ENCODE measurements at places on chromosomes 12 and 14.

DNA sequence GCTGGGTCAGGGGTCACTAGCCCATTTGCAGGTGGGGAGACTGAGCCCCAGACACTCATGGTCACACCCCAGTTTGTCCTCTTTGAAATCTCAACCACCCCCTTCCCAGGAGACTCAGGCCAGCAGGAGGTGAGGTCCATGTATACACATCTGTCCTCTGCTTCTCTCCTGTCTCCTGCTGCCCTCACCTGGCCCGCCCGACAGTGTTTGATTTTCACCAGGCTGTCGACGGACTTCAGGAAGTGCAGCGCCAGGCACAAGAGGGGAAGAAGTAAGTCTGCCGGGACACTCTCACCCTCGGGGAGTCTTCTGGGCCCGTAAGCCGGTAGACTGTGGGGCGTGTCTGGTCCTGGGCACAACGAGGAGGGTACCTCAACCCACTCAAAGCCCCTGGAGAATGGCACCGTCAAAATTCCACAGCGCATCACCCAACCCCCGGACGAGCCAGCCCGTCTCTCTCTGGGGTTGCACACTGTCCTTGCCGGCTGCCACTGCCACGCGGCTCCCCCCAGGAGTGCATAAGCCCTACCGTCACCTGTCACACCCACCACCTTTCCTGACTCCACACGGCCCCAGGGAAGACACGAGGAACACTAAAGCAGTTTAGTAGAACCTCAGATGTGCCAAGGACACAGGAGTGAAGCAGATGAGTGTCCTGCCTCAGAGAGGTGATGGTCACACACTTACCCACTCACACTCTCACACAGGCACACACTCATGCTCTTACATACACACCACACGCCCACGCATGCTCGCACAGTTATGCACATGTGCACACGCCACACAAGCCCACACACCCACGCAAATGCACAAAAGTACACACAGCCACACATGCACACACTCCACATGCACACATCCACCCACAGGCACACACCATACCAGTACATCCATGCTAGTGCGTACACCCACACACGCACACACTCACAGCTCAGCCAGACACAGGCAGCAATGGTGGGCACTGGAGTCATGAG lies 13.1 kb upstream of the SIVA1 start:
- DNase-seq: no peak

DNA sequence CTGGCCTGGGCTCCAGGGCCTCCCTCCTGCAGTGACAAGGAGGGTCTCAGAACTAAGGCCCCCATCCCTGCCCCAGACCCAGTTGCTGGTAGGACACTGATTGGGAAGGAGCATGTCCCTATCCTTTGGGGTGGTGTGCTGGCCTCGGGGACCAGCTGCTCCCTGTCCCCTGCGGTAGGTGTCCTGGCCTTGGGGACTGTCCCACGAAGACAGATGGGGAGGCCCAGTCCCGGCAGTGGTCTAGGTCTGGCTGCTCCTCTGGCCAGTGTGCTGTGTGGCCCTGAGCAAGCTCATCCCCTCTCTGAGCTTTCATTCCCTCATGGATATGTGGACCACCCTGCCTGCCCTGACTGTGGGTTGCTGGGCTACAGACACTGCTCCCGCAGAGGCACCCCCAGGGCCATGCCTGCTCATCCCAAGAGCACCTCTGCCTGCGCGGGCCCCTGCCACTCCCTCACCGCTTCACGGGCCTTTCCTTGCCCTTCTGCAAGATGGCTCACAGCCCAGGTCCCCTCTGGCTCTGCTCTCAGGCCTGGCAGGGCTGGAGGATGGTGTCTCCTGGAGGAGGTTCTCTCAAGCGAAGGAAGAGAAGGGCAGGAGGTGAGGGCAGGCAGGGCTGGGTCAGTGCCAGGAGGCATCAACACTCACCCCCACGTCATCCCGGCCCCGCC lies 12.5 kb downstream of the AHNAK2 start:
- no peak for DNase-seq

DNA sequence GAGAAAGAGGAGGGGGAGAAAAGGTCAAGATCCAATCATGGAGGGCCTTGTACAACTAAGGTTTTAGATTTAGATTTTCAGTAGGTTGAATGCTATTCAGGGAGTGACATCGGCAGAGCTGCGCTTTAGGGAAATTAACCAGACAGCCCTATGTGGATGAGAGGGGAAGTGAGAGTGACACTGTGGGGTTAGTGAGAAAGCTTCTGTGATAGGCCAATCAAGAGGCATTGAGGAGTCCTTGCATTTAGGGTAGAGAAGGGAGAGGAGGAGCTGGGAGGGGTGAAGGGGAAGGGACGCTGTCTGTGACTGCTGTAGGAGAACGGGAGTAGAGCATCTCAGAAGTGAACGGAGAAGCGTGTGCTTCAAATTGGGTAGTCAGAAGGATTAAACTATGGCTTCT lies 3.4 kb downstream of the HSD17B6 start:
- no peak for DNase-seq

GRCh38 chr14:61280526-61281185 lies 482 bp downstream of the TMEM30B start:
- DNase-seq: peak; percentile 64

DNA sequence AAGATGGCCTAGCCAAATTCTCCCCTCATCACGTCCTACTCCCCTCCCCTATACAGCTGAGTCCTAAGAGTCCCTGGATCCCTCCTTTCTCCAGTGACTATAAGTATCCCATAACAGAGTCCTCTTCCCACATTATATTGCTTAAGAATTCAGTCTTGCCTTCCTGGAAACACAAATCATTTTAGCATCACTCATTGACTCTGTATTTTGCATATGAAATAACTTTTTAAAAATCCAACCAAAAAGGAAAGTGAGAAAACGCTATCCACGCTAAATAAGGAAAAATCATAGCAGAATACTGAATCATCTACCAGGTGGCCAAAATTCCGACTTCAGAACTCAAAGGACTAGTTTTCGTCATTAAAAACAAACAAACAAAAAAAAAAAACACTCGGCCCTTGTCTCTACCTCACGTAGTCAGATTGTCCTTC lies 130.2 kb downstream of the GCH1 start:
- no peak for DNase-seq

DNA sequence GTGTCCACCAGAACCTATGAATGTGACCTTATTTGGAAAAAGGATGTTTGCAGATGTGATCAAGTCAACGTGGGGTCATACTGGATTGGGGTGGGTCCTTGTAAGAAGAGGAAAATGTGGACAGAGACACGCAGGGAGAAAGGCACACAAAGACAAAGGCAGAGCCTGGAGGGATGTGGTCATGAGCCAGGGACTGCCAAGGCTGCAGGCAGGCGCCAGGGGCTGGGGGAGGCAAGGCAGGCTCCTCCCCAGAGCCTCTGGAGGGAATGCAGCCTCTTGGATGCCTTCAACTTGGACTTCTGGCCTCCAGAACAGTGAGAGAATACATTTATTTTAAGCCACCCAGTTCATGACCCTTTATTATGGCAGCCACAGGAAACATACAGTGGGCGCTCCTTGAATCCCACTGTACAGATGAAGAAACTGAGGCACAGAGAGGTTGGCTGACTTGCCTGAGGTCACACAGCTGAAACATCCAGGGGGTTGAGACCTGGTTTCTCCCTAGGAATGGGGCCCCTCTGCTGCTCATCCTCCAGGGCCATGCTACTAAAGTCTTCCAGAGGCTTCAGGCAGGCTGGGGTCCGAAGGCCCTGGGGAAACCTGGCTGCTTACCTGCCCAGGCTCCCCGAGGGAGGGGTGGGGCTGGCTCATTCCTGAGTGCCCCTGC lies 99.7 kb downstream of the RFLNA start:
- DNase-seq: no peak

GRCh38 chr14:61128382-61129167 lies 147.5 kb downstream of the SLC38A6 start:
- DNase-seq: no peak

- DNase-seq: no peak
These were observed 90.2 kb downstream of the FUT8 start for GRCh38 chr14:65502676-65503124.

DNA sequence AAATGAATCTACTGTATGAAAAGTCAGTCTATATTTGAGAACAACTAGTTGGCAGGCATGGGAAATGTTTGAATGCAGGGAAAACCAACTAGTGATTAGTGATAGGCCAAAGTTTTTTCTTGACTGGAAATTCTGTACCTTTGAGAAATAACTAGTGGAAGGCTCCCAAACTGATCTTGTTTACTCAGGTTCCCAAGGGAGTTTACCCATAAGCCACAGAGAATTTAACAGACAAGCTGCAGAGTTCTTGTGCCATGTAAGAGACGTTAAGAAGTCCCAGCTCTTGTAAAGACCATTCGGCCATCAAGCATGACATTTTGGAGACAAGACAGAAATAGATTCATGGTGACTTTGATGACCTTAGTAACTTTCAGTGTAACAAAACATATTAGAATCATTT lies 1882.8 kb upstream of the SEL1L start:
- no peak for DNase-seq

GRCh38 chr14:54209511-54210250 lies 187.1 kb upstream of the CDKN3 start:
- DNase-seq: no peak

GRCh38 chr12:44976246-44976645 lies 74.7 kb downstream of the DBX2 start:
- no peak for DNase-seq

- DNase-seq: no peak
These were observed 385.0 kb downstream of the BCL11B start for GRCh38 chr14:98886982-98887381.

DNA sequence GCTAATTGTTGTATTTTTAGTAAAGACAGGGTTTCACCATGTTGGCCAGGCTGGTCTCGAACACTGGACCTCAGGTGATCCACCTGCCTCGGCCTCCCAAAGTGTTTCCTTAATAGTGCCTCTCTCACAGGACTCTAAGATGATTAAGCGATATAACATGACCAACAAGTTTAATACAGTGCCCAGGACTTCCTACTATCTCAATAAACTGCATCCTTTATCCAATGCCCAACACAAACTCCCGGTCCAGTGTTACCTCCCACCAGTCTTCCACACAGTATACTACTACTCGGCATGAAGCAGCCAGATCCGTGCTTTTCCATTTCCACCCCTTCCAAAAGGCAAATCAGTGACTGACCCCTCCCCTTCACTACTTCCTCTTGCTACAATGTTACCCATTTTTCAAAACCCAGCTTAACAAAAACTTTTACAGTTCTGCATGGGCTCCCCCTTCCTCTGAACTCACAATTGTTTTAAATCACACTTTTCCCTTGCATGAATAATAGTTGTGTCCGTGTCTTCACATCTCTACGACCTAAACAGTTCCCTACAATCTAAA lies 900 bp downstream of the NOP2 start:
- no peak for DNase-seq

- DNase-seq: no peak
These were observed 12.1 kb downstream of the CCDC63 start for GRCh38 chr12:110858848-110859247.

DNA sequence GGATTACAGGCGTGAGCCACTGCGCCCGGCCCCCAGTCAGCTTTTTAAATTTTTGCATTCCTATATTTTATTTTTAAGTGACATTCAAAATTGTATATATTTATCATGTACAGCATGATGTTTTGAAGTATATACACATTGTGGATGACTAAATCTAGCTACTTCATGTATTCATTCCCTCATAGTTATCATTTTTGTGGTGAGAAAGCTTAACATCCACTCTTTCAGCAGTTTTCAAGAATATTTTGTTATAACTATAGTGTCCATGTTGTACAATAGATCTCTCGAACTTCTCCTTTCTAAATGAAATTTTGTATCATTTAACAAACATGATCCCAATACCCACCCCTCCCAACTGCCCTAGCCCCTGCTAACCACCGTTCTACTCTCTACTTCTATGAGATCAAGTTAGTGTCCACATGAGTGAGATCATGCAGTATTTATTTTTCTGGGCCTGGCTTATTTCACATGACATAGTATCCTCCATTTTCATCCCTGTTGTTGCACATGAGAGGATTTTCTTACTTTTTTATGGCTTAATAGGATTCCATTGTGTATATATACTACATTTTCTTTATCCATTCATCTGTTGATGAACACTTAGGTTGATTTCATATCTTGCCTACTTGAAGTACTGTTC lies 8.8 kb upstream of the HEBP1 start:
- DNase-seq: no peak

DNA sequence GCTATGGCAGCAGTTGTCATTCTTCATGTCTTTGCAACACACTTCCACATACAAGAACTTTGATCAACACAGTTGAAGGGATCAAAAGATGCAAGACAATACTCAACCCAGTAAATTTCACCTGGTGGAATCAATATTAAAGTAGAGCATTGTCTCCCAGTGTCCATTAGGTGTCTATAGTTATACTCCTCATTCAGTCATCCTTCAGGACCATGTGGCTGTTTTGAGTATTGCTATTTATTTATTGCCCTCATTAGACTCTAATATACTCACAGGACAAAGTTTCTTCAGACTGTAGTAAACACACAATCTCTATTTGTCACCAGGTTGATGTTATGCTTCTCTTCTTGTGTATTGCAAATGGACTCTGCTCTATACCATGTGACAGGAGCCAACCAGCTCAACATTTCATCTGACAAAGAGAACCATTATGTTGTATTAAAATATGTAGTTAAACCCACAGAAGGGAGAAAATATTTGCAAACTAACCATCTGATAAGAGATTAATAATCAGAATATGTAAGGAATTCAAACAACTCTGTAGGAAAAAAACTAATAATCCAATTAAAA lies 146.6 kb downstream of the TGFB3 start:
- DNase-seq: no peak

DNA sequence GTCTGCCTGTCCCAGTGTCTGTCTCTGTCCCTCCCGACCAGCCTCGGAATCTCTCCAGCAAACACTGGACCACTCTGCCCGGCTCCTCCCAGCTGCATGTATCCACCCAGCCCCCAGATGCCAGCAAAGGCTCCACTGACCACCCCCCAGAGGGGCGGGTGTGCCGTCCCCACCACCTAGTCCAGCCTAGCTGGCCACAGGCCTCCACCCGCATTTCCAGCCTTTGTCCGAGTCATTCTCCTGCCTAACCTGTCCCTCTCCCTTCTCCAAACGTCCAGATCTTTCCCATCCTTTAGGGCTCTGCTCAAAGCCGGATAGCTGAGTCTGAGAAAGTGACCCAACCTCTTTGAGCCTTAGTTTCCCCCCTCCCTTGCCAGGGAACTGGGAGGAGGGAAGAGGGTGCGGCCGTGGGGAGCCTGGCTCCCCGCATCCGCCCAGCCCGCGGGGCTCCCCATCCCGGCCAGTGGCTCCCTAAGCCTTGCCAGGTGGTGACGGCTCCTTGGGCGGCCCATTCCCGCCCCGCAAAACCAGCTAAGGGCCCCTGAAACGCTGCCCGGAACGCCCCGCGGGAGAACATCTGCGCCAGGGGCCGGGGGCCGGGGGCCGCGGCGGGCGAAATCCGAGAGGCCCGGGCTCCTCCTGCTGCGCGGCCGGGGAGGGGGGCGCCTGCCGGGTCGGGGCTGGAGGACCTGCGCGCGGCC lies 34.6 kb upstream of the ANKRD9 start:
- no peak for DNase-seq
